ENCODE measurements at places on chromosomes 6 and 20.
A peak's percentile ranks its signal among the peaks of the same experiment; 100 is the strongest.

DNA sequence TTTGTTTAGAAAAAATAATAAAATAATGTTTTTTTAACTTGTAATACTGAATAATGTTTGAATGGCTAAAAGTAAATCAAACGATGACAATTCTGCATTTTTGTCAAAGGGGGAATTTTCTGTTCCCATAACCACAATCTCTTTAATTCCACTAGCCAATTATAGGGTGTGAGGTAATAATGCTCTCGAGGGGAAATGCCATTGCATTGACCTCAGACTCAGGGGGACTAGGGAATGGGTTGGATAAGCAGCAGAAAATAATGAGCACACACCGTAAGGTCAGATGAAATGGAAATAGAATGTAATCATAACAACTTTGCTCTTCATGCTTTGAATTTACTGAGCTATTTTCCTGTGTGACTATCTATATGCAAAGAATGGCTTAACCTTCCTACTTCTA, 584.7 kb downstream of the RFPL4B start:
- no peak for DNase-seq

DNA sequence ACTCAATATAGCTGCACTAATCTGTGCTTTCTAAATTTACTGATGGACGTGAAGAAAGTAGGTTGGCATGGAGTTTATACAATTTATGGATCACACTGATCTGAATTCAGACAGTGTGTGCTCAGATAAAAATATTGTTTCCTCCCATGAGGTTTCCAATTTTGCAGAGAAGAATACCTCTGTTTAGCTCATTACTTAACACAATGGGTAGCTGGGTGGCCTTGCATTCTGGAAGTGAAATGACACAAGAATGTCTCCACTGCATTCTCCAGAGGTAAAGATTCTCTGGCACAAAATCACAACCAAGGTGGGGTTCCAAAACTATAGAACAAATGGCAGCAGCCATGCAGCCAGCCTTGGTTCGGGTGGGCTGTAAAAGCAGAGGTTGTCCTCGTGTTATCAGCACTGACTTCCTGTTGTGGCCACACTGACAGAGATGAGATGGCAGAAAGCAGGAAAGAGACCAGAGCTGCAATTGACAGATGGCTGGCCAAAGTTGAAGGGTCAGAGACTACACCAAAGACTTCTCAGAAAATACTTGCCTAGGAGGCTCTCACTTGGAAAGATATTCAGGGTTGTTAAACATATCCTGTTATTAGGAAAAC, 50.2 kb downstream of the HDAC2 start:
- no peak for DNase-seq

- peak; percentile 23 for DNase-seq
Measured at GRCh38 chr6:98946879-98947410, 801 bp downstream of the FBXL4 start.

- DNase-seq, result no peak
Measured at GRCh38 chr6:39207416-39208222, 21.7 kb downstream of the KCNK5 start.

GRCh38 chr6:17258749-17259148, 22.4 kb upstream of the RBM24 start:
- no peak for DNase-seq

DNA sequence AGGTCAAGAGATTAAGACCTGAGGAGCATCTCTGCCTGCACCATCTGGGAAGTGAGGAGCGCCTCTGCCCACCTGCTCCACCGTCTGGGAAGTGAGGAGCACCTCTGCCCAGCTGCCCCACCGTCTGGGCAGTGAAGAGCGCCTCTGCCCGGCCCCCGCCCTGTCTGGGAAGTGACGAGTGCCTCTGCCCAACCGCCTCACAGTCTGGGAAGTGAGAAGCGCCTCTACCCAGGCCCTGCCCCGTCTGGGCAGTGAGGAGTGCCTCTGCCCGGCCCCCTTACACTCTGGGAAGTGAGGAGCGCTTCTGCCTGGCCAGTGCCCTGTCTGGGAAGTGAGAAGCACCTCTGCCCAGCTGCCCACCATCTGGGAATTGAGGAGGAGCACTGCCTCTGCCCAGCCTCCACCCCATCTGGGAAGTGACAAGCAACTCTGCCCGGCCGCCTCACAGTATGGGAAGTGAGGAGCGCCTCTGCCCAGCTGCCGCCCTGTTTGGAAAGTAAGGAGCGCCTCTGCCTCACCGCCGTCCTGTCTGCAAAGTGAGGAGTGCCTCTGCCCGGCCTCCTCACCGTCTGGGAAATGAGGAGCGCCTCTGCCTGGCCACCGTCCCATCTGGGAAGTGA, 270.4 kb upstream of the NRSN1 start:
- no peak for DNase-seq

GRCh38 chr20:22821081-22821727, 213.9 kb upstream of the SSTR4 start:
- DNase-seq, result no peak

DNA sequence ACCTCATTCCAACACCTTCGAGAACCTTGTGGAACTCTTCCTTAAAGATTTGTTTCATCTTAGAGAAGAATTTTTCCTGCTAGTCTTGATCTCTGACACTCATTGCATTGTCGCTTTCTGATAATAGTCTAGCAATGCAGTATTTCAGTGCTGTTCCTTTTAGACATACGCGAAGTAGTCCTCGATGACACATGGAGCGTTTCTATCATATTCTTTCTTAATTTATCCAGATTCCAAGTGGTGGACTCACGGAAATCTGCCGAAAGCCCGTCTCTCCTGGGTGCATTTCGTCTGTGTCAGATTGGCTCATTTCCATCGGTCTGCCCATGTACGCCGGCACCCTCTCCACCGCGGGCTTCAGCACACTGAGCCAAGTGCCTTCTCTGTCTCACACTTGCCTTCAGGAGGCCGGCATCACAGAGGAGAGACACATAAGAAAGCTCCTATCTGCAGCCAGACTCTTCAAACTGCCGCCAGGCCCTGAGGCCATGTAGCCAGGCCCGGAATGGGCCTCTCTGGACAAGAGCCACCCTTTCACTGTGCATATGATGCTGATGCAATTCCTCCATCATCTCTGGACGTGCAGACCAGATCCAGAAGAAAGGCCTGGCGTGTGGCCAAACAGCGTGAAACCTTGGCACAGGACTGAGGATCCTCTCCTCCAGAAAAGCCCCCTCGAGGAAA, 198.6 kb upstream of the UST start:
- no peak for DNase-seq

GRCh38 chr6:138105446-138105845, 1.8 kb downstream of the PERP start:
- no peak for DNase-seq

DNA sequence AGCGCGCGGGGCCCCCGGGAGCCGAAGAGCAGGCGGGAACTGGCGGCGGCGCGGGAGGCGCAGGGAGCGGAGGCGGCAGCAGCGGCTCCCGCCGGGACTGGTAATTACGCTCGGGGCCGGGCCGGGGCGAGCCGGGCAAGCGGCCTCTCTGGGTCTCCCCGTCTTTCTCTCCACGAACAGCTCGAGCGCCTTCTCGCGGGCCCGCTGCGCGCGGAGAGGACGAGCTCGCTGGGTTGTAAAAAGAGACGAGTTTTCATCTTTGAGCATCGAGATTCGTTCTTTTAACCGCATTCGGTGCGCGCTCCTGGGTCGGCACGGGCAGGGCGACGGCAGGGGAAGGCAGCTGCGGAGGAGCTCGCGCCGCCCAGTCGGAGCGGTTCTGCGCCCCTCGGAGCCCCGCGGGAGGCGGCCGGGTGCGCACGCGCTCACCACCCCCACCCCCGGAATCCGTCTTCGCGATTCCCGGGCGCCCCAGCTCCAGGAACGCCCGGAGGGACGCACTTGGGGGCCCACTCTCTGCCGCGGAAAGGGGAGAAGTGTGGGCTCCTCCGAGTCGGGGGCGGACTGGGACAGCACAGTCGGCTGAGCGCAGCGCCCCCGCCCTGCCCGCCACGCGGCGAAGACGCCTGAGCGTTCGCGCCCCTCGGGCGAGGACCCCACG, 38.0 kb downstream of the YTHDF1 start:
- DNase-seq, result no peak

- no peak for DNase-seq
Measured at GRCh38 chr6:133955582-133956415, 2.8 kb downstream of the TBPL1 start.

DNA sequence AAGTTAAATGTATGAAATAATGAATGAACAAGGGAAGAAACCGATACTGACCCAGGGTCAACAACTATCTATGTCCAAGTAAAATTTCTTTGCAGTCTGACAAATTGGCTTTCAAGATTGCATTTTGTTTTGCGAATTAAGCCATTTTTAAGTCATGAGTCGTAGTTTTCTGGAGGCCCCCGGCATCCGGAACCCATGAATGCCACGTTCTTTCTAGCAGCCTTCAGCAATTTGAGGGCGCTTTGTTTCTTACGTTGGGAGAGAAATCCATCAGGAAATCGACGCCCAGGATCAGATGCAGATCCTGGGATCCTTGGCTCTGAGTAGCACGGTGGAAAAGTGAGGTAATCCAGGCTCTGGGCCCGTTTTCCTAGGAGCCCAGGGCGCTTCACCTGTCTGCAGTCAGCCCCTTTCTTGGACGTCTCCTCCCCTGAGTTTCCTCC, 309 bp upstream of the ABRACL start:
- no peak for DNase-seq

- DNase-seq, result no peak
Measured at GRCh38 chr20:56391596-56392131, 351 bp downstream of the AURKA start.

DNA sequence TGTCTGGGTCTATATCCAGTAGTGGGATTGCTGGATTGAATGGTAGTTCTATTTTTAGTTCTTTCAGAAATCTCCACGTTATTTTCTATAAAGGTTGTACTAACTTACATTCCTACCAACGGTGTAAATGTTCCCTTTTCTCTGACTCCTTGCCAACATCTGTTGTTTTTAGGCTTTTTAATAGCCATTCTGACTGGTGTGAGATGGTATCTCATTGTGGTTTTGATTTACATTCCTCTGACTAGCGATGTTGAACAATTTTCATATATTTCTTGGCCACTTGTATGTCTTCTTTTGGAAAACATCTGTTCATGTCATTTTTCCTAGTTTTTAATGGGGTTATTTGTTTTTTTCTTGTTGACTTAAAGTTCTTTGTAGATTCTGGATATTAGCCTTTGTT, 99.3 kb downstream of the BMP2 start:
- no peak for DNase-seq

DNA sequence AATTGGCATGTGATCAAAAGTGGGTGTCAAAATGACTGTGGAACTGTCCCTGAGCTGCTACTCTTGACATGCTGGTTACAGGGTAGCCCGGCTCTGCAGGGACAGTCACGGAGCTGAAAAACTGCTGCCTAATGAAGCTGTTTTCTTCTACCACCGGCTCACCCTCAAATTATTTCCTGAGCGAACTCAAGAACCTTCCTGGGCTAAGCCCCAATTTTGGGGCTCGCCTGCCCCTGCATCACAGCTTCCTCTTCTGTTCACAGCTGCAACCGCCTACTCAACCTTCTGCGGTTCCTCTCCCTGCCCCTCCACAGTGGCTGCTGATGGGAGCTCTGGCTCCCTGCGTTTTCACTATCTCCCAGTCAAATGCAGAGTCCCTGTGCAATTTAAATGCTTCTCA, 110.8 kb upstream of the MLN start:
- peak; percentile 19 for DNase-seq

- DNase-seq, result no peak
Measured at GRCh38 chr20:41453010-41453950, 86.7 kb upstream of the EMILIN3 start.

- no peak for DNase-seq
Measured at GRCh38 chr6:123810214-123810613, 6.5 kb downstream of the NKAIN2 start.

GRCh38 chr6:33128318-33128717, 52.5 kb downstream of the HLA-DPB1 start:
- DNase-seq, result no peak

DNA sequence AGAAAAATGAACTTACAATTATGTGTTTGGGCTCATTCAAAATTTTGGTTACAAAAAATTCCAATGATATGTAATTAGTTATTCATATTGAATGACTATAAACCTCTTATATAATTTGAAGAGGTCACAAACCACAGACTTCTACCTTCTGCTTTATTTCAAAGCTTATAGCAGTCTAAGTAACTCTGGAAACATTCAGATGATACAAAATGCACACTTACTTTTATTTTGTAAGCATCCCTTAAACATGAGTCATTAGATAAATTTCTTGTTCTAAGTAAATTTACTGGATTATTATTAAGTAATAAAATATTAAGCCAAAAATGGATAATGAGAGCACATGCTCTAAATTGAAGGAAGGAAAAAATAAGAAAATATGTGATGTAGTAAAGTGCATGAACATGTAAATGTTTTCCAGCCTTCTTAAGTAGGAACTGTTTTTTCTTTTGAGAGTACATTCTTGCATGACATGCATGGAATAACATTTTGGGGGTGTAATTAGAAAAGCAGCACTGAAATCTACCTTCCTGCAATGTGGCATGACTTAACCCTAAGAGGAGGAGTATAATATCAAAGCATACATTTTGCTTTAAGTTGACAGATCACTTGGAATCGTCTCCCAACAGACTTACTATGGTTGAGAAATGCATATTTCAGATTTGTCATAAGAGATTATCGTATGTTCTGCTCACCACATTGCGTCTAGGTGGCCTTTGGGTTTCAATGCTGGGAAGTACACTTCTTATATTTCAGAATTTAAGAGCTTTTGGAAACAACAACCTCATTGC, 372.7 kb upstream of the HSF2 start:
- DNase-seq, result no peak

GRCh38 chr6:108694816-108695215, 134.1 kb downstream of the FOXO3 start:
- DNase-seq, result no peak

- DNase-seq, result no peak
Measured at GRCh38 chr20:48826883-48827771, 672 bp downstream of the PREX1 start.

DNA sequence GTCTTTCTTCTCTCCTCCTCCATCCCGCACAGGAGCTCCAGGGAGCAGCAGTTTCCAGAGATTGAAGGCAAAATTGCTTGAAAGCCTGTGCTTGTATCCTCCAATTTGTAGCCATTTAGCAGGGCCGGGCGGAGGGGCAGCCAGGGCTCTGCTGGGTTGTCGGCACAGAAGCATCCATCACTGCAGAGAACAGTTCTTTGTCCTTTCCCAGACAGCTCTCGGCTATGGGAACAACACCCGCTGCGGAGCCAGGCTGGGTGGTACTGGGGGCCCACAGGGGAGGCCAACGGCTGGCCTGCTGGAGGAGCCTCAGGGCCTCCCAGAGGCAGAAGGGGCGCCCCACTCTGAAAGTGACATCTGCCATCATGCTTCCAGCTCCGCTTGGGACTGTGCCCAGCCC, 7.8 kb downstream of the HRH3 start:
- DNase-seq, result no peak

DNA sequence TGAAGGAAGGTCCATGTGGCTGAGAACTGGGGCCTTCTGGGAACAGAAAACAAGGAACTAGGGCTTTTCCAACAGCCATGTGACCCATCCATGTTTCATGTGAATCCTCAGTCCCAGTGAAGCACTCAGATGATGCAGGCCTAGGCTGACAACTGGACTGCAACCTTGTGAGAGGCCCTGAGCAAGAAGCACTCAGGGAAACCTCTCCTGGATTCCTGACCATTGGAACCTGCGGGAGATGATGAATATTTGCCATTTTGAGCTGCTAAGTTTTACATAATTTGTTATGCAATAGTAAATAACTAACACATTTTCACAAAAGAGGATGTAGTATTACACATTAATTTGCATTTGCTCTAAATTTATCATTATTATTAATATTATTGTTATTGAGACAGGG, 38.4 kb upstream of the HLA-G start:
- no peak for DNase-seq
